Neural progenitor cell (in vitro differentiated cells): ENCODE measurements at places on chromosomes 5 and 9.

- peak; percentile 17 for DNase-seq
These were observed 55.8 kb upstream of the SMARCA2 start for GRCh38 chr9:1959371-1959770.

GRCh38 chr9:2109069-2109650, 94.0 kb downstream of the SMARCA2 start:
- no peak for DNase-seq

- DNase-seq: no peak
These were observed 56.6 kb upstream of the ABCA1 start for GRCh38 chr9:104984542-104984941.

- DNase-seq: peak; percentile 55
These were observed 1.8 kb upstream of the BHMT start for GRCh38 chr5:79109527-79110492.

GRCh38 chr9:94014920-94015319, 59.8 kb upstream of the BARX1 start:
- DNase-seq: peak; percentile 15

- DNase-seq: no peak
These were observed 61.3 kb upstream of the TYRP1 start for GRCh38 chr9:12631866-12632265.

DNA sequence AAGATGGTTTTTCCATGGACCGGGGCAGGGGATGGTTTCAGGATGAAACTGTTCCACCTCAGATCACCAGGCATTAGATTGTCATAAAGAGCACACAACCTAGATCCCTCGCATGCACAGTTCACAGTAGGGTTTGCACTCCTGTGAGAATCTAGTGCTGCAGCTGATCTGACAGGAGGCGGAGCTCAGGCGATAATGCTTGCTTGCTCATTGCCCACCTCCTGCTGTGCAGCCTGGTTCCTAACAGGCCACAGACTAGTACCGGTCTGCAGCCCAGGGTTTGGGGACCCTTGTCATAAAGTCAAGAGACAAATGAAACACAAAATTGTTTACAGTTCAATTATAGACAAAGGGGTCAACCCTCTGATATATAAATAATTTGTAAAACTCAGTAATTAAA, 101.7 kb downstream of the RANBP17 start:
- peak; percentile 20 for DNase-seq
